ENCODE measurements at places on chromosomes 4 and X.

DNA sequence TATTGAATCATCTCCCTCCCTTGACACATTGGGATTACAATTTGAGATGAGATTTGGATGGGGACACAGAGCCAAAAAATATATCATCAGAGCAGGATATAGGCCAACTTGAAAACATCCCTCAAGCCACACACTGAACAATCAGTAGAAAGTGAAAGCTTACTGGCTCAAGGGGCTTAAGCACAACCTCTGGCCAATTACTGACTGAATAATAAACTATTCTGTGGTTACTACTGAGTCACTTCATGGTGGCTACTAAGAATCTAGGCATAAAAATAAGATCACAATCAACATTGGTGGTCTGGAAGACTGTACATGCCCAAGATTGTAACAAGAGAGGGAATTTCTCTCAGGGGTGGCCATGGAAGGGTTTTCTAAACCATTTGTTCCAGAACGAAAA is 27.4 kb upstream of the GPR174 start:
- DNase-seq = no peak

GRCh38 chr4:142473960-142474338 is 372.2 kb downstream of the INPP4B start:
- DNase-seq = no peak

DNA sequence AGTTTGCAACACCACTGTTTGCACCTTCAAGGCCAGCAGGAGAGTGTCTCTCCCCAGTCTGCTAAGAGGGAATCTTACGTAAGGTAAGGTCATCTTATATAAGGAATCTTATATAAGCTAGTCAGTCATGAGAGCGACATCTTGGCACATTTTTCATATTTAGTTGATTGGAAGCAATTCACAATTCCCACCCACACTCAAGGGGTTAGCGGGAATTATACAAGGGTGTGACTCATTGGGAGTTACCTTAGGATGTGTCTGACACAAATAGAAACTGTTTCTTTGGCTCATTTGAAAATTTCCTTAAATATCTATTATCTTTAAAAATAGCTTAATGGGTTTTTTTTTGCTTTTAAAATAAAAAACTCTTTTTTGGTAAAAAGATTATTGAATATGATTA is 62.1 kb upstream of the GRPR start:
- DNase-seq = no peak

DNA sequence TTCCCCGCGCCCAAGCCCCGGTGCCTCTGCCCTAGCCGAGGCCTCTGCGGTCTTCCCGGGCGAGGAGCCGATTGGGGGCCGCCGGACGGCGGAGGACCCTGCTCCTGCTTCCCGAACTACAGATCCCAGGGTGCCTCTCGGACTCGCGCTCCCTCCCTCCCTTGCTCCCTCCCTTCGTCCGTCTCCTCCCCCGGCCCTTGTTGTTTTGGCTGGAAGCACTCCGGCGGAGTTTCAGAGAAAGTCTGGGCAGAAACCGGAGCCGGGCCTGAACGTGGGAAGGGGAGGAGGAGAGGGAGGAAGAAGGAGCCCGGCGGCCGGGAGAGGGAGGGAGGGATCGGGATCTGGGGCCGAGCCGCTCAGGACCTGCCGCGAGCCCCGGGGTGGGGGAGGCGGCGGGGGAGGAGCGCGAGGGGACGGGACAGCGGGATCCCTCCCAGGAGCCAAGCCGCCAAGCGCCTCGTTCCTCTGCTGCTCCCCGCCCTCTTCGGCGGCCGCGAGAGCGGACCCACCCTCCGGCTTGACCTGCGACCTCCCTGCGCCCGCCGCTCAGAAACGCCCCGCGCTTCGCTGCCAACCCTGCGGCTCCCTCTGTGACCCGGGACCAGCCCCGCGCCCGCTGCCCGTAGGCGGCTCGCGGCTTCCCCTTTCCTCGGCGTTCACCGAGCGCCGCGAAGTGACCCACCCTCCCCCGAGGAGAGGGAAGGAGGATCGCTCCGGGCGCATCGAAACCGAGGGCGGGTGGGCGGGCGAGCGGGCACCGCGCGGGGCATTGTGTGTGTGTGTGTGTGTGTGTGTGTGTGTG is 496 bp upstream of the GAB1 start:
- no peak for DNase-seq

- DNase-seq = no peak
Observed at GRCh38 chr4:3285558-3286334, 7.1 kb upstream of the RGS12 start.

- DNase-seq = peak; percentile 32
Observed at GRCh38 chrX:64894454-64895038, 81.7 kb downstream of the ZC4H2 start.

DNA sequence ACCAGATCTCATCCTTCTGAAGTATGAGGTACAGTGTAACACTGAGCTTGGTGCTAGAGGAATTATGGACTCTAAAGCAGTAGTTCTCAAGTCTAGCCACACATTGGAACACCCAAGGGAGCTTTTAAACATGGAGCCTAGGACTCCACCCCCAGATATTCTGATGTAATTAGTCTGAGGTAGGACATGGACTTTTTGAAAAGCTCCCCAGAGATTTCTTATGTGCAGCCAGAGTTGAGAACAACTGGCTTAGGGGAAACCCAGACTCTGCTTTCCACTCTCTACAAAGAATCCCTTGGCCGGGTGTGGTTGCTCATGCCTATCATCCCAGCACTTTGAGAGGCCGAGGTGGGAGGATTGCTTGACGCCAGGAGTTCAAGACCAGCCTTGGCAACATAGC is 11.6 kb upstream of the GDPD2 start:
- DNase-seq = no peak

DNA sequence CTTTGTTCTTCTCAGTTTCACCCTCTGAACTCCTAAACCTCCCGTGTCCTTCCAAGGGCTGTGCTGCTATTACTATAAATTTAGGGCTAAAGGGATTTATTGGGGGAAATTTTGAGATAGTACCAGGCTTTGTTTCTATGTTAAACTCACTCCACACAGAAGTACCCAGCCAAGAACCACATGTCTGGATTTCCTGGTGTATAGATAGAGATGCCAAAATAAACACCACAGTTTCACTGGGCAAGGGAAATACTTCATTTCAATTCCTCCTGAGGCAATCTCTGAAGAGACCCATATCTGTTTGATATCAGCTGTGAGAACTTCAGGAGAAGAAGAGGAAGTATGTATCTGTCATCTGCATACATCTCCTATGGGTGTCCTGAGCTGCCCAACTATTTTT is 21.7 kb upstream of the CLNK start:
- DNase-seq = no peak

GRCh38 chr4:44425614-44426208 is 22.9 kb downstream of the KCTD8 start:
- DNase-seq = no peak

- peak; percentile 55 for DNase-seq
Observed at GRCh38 chrX:39336671-39337311, 535.5 kb downstream of the MID1IP1 start.

- DNase-seq = no peak
Observed at GRCh38 chr4:37475087-37475486, 211.1 kb downstream of the RELL1 start.

GRCh38 chrX:118519411-118520215 is 24.0 kb downstream of the DOCK11 start:
- DNase-seq = no peak

DNA sequence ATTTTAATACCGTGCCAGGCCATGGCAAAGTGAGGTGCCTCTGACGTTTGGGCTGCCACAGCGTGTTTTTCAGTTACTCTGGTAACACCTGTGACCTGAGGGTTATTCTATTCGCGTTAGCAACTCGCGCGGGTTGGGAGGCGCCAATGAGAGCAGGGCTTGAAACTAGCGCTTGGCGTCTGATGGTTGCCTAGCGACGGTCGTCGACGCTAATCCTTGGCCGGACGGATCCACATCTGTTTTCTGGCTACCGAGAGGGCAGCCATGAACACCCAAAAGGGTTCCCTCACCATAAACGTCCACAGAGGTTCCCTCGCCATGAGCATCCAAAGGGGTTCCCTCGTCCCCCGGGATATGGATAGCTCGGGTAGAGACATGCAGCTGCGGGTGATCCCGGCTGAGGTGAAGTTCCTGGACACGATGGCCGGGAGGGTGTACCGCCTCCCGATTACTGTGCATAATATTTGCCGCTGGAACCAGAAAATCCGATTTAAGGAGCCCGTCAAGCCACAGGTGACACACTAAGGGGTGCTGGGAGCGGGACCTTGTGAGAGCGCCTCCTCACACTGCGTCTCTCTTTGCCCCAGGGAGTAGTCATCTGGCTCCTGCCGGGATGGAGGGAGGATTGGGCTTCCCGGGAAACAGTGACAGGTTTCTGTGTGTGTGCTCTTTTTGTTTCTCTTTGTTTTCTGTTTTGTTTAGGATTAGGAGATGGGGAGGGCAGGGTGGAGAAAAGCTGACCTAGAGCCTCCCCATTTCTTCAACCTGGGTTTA is at the start of gene CFAP47:
Gene CFAP47, plus strand, starts transcription at position 199 of the 774 bp plus-strand sequence. Its CDS starts 66 bp downstream, at position 265.
- no peak for DNase-seq

GRCh38 chr4:181821039-181822004 is 421.9 kb upstream of the TENM3 start:
- DNase-seq = no peak

DNA sequence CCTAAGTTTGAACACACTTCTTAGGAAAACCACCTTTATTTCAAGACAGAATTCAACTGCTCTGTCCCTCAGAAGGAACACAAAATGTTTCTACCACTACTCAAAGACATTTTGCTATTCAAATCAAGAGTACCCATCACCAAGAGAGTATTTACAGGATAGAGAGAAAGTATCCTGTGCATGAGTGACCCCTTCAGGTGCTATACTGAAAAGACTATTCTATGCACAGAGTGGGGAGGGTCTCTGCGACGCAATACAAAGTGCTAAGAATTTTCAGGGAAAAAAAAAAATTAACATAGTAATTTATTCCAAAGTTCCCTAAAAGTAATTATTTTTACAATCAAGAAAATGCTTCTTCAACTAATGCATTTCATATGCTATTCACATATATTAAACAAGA is 346.4 kb upstream of the FAM241A start:
- DNase-seq = no peak

GRCh38 chrX:12241026-12241425 is 102.8 kb downstream of the FRMPD4 start:
- DNase-seq = no peak

DNA sequence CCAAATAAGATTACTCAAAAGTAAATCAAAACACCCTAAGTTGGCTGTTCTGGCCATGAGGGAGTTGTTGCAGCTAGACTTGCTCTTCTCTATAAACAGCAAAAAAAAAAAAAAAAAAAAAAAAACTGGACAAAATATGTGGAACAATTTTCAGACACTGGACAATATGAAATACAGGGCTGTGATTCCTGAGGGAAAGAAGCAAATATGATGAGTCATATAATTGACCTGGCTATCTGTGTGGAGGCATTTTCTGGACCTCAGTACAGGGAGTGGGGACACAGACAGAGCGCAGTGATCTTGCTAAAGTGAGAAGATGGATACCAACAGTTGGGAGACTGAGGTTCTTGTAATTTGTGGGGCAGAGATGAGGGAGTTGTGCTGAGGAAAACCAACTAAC is 192.0 kb upstream of the HAND2 start:
- DNase-seq = no peak

GRCh38 chr4:120232050-120232449 is 165.4 kb upstream of the MAD2L1 start:
- DNase-seq = no peak

DNA sequence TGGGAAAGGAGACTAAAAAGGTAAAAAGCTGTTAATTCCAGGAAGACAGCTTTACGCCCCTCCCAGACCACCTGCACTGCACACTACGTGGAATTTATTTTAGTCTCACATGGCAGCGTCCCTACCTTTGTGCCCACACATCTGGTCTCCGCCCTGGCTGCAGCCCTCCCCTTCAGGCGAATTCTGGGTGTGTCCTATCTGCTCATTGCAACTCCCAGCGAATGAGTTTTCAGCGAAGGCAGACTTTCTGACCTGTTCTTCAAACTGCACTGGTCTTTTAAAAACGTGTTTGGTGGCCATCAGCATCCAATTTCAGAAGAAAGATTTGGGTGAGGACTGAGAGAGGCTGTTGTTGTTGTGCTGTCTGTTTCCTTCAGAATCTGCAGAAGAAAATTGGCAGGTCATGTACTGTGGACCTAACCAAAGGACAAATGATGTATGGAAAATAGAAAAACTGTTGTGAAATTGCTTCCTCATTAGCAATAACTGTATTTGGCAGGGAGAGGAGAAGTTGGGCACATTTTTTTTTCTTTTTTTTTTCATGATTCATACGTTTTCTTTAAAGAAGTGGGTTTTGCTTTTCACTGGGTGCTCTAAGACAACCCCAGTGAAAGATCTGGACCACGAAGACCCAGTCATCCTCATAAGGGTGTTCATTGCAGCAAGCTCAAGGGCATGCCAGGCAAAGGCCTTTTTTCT is 4.2 kb downstream of the TLR8 start:
- no peak for DNase-seq

DNA sequence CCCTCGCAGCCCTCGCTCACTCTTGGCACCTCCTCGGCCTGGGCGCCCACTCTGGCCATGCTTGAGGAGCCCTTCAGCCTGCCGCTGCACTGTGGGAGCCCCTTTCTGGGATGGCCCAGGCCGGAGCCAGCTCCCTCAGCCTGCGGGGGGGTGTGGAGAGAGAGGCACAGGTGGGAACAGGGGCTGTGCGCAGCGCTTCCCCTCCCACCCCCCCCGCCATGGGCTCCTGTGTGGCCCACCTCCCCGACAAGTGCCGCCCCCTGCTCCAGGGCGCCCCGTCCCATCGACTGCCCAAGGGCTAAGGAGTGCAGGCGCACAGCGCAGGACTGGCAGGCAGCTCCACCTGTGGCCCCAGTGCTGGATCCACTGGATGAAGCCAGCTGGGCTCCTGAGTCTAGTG is 220.2 kb downstream of the STPG2 start:
- DNase-seq = no peak

GRCh38 chr4:178941975-178942374 is 1499.7 kb upstream of the AGA start:
- no peak for DNase-seq

Measured in CD4-positive, alpha-beta T cell (primary cell).